AG08396 (cell line): ENCODE measurements at places on chromosomes 3 and 15.

DNA sequence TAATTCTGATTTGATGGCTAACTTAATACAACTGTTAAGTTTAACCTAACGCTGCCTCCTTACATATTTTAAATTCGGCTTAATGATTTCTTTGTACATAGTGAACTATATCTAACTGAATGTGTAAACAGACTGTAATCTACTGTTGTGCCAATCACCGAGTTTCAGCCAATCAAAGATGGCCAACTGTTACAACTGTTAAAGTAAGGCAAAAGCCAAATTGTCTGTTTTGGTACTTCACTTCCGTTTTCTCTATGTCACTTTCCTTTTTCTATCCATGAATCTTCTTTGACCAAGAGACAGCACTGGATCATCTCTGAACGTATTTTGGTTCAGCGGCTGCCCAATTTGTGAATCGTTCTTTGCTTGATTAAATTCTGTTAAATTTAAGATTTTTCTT, 137.0 kb downstream of the LMLN start:
- no peak for DNase-seq

GRCh38 chr3:37864904-37865303, 3.2 kb downstream of the CTDSPL start:
- DNase-seq = no peak

GRCh38 chr3:99484871-99485270, 153.5 kb upstream of the COL8A1 start:
- no peak for DNase-seq

GRCh38 chr15:33443708-33444107, 132.9 kb downstream of the RYR3 start:
- no peak for DNase-seq

- DNase-seq = no peak
Observed at GRCh38 chr3:171508206-171508605, 48.0 kb upstream of the TNIK start.

DNA sequence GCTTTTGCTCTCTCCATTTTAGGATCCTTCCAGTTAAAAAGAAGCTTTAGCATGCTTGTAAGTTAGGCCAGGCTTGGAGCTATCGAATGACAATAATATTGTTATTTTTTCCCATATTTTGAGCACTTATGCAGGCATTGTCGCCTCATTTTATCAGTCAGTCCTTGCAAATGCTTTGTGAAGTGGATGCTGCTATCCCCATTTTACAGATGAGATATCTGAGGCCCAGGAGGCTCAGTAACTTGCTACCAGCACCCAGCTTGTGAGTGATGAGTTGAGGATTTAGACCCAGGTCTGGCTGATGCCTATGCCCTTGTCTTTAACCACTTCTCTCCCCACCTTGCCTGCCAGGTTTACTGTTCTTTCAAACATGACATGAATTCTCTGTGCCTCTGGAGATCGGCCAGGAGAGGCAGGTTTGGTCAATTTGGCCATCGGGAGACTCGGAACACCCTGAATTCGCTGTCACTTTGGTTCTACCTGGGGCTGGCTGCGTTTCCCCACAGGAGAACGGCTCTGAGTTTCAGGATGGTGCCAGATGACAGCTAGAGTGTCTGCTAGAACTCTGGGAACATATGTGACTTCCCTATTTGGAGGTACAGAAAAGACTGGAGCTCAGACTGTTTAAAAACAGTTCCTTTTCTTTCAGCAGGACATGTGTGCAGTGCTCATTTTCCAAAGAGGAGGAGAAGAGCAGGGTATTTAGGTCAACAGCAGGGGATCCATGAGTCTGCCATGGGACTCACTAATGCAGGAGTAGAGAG, 25.5 kb upstream of the ZNF710 start:
- DNase-seq = no peak

DNA sequence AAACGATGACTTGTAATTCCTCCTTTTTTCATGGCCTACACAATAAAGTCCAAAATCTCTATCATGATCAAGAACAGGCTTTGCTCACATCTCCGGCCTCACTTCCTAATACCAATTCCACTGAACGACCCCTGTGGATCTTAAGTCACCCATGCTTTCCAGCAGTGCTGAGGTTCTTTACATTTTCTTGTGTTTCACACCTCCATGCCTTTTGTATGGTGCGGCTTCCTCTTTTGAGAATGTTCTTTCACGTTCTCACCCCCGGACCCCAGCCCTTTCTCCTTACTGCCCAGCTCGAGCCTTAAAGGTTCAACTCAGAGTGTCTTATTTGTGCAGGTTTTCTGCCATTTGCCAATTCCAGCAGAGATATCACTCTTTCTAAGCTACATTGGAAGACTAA, 70.1 kb downstream of the CSNK1G1 start:
- no peak for DNase-seq

DNA sequence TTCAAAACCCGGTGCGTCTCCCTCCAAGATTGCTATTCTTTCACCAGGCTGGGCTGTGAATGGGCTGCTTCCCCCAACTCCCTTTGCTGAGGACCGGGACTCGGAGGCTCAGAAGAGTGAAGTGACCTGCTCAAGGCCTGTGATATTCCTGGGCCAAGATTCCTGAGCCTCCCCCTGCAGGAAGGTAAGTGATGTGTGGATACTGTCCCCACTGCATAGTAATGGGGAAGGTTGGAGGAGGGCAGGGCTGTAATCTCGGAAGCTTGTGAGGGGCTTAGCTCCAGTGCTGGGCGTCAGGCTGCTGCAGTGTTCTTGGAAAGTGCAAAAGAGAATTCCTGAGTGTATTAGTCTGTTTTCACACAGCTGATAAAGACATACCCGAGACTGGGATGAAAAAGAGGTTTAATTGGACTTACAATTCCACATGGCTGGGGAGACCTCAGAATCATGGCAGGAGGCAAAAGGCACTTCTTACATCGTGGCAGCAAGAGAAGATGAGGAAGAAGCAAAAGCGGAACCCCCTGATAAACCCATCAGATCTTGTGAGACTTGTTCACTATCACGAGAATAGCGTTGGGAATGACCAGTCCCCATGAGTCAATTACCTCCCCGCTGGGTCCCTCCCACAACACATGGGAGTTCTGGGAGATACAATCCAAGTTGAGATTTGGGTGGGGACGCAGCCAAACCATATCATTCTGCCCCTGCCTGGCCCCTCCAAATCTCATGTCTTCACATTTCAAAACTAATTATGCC, 67.6 kb downstream of the EFCAB12 start:
- DNase-seq = no peak

GRCh38 chr3:9916346-9916733, 558 bp upstream of the IL17RC start:
- DNase-seq = peak; percentile 59

GRCh38 chr15:67146234-67146633, 80.8 kb downstream of the SMAD3 start:
- DNase-seq = peak; percentile 50

DNA sequence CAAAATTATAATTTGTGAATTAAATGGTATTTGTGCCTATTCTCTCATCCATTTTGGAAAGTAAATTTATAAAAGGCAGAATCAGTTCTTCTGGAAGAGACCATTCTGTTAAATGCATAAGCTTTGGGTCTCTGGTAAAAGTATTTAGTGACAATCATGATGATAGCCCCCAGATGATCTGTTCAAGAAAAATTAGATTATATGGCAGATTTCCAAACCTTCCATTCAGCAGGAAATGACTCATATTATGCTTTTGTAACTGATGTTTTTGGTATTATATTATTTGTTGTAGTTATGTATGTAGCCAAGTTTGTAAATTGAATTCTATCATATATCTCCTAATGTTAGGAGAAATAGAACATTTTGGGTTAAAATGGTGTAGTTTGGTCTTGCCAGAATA, 340.8 kb upstream of the DPH6 start:
- DNase-seq = no peak

DNA sequence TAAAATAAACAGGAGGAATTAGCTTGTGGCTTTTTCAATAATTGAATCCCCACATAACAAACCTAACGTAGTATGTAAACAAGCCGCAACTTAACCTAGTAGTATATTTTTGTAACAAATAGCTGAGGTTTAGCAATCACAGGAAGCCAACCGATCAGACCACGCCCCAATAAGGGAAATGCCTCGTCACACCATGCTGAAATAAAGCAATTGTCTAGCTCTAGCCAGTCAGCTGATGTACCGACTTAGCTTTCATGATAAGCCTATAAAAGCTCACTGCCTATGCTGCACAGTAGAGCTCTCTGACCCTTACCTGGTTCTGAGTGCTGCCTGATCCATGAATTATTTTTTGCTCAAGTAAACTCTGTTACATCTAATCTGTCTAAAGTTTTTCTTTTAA, 208.9 kb downstream of the ROBO1 start:
- DNase-seq = no peak

DNA sequence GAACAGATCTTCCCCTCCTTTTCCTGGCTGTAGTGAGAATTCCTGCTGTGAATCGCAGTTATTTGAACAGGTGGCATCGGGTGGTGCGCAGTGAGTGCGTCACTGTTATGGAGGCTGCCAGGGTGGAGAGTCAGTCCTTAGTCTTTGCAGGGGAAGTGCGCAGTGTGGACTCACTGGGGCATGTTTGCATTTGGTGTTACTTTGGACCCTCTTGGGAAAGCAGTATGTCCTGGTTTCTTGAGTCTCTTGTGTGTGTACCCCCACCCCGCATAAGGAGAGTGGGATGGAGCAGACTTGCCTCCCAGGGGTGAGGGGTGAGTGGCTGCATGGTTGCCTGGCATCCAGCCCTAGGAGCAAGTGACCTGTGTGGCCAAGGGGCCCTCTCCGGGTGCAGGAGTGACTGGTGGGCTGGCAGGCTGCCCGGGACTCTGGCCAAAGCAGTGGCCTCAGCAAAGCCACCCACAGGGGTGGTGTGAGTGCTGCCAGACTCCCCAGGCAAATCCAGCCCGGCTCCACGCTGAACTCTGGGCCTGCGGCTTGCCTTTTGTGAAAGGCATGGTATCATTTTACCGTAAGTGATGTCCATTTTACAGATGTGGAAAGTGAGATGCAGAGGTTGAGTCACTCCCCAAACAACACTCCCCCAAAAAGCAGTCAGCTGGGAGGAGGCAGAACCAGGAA, 46.4 kb downstream of the DNASE1L3 start:
- peak; percentile 36 for DNase-seq

DNA sequence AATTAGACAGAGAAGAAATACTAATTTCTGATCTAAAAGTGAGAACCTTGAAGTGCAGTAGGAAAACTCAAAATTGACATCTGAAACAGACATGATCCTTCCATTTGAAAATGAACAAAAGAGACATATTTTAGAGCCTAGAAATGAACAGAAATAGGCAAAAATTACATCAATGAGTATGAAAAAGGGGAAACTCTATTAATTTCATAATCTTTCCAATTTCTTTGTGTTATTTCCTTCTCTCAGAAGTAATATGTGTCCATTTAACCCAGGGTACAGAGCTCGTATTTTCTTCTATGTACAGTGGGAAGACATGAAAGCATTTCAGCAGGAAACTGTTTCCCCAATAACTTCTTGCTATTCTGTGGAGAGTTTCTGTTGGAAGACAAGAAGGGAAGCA, 263.1 kb downstream of the CGGBP1 start:
- DNase-seq = no peak

DNA sequence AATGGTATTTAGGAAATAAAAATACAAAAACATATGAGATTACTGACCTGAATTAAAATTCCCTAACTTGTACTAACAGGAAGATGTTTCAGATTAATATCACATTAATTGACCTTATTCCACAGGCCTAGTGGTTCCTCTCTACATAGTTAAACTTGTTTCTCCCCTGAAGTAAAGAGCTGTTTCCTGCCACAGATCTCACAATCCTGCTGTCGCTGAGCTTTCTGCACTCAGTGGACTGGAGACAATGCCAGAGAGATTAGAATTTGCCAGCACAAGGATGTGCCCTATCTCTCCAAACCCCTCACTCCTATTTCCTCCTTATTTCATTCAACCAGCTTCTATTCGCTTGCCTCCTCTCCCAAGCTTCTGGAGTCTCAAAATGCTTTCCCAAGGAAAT, 130.6 kb downstream of the CTNNB1 start:
- DNase-seq = no peak

DNA sequence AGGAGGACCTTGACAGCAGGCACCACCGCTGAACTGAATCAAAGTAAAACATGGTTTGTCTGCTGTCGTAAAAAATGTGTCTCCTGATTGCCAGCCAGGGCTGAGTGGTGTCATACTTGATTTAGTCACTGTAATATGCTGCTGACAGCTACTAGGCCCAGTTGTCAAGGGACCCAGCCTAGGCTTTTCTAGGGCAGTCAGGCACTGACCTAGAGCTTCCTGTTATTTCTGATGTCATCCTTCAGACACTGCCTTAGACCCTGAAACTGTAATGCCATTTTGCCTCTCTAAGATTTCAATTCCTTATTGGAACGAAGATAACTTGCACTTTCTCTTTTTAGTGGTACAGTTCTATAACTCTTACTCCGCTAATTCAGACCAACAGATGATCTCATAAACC, 2.6 kb upstream of the MRPL3 start:
- no peak for DNase-seq

DNA sequence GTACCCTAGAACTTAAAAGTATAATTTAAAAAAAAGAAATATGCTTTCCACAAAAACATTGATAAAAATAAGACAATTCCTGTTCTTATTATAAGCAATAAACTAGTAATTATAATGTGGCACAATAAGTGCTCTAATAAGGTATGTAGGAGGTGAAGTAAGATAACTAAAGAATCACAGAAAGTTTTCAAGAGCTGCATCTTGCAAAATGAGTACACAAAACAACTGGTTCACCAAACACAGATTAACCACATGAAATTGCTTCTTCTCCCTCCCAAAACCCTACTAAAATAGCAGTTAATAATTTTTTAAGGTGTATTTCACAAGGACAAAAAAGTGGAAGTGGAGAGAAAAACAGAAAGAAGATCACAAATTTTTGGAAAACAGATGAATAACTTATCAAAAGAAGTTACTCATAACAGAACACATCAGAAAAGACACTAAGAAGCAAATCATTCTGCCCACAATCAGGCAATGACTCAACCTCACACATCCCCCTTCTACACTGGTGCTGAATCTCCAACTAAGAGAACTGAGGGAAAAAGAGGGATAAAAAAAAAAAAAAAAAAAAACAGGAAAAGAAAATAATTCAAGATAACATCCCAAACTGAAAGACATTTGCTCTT, 64.2 kb downstream of the TBC1D5 start:
- DNase-seq = peak; percentile 29

GRCh38 chr3:123439806-123440580, 8.9 kb downstream of the ADCY5 start:
- no peak for DNase-seq

GRCh38 chr3:59412516-59412915, 362.7 kb upstream of the CFAP20DC start:
- DNase-seq = no peak

- DNase-seq = no peak
Observed at GRCh38 chr3:12601072-12601471, 44.2 kb downstream of the MKRN2 start.

DNA sequence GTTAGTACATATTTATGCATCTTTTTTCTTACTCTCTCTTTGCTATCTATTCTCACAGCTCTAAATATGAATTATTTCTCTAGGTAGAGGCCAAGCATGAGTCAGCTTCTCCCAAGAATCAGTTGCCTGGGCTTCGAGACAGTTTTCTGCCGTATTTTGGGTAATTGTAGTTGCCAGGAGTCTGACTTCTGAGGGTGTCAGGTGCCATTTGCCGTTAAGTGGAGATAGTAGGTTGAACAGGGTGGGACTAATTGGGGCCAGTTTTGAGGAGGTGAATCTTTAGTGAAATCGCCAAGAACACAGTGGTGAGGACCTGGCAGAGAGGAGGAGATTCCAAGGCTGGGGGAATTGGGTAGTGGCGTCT, 7.8 kb upstream of the NRROS start:
- no peak for DNase-seq
